SW480 (cell line): ENCODE measurements at places on chromosomes 5 and 9.

GRCh38 chr5:16378762-16379161 is 86.8 kb downstream of the ZNF622 start:
- no peak for DNase-seq

- no peak for DNase-seq
Observed at GRCh38 chr5:146890066-146890465, 11.5 kb upstream of the PPP2R2B start.

DNA sequence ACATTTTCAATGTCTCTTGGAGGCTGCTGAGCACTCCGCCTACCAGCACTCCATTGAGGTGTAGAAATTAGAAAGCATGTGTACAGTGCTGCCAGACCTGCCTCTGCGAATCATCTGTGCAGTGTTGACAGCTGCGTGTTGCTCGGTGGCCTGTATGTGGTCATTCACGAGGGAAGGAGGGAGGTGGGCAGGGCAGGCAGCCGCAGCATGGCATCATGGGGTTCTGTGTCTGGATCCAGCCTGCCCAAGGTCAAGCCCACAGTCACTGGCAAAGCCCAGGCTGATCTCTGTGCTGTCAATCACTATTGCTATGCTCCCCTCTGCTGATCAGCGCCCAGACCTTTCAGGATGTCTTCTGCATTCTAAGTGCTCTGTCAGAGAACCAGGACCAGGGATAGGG is 8.0 kb upstream of the PDZD2 start:
- DNase-seq: no peak

DNA sequence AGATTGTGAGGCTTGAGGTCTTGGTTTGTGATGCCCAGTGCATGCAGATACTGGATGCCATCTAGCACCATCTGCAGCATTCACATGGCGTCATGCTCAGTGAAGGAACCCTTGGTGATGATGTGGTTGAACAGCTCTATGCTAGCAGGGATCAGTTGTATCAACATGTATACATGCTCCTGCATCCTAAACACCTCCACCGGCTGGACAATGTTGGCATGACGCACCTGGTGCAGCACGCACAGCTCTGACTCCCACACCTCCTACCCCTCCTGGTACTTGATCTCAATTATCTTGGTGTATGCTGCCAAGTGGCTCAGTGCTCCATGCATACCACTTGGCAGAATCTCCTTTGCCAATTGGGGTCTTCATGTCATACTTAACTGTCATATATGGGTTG is 49.1 kb downstream of the MTREX start:
- no peak for DNase-seq

- no peak for DNase-seq
Observed at GRCh38 chr9:103474156-103474555, 479.0 kb downstream of the CYLC2 start.

GRCh38 chr9:114958021-114958843 is 27.8 kb upstream of the TNFSF8 start:
- DNase-seq: no peak

- no peak for DNase-seq
Observed at GRCh38 chr5:14016549-14016948, 72.1 kb upstream of the DNAH5 start.

GRCh38 chr5:77437194-77437593 is 54.9 kb downstream of the WDR41 start:
- DNase-seq: peak; percentile 11

- DNase-seq: no peak
Observed at GRCh38 chr5:88060194-88060593, 208.5 kb downstream of the TMEM161B start.

- DNase-seq: no peak
Observed at GRCh38 chr5:83937837-83938236, 217.2 kb upstream of the HAPLN1 start.

DNA sequence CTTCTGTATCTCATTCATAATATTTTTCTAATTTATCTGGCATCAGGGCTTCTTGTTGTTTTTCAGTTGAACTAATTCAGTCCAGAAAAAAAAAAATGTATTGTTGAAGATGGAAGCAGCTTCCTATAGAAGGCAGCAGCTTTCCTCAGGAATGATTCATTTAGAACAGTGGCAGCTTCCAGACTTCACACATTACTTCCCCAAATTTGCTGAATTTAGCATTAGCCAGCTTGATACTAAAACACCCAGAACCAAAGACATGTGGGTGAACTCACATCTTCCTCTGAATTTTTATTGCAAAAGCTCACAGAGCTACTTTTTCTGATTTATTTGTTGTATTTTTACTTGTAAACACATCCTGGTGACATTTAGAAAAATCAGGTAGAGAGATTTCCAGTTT is 53.8 kb downstream of the HCN1 start:
- no peak for DNase-seq

- peak; percentile 28 for DNase-seq
Observed at GRCh38 chr9:124306098-124306735, 48.5 kb downstream of the NEK6 start.

DNA sequence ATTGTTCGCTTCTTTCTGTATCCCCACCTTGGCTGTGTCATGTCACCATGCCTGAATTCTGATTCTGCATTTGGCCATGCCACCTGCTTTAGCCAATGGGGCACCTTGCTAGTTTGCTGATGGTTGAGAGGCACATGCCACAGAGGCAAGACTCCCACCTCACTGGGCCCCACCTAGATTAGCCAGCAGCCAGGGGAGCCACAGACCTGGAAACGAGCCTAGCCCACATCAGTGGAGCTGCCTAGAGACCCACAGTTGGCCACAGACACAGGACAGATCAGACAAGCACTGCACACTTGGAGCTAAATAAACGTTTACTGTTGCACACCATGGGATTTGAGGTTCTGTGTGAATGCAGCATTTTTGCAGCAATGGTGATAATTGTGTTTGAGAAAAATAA is 252.1 kb downstream of the LURAP1L start:
- DNase-seq: no peak

- DNase-seq: no peak
Observed at GRCh38 chr9:124012368-124013301, 1.1 kb downstream of the LHX2 start.

- peak; percentile 44 for DNase-seq
Observed at GRCh38 chr5:57221049-57221568, 47.2 kb downstream of the GPBP1 start.

- no peak for DNase-seq
Observed at GRCh38 chr9:20426019-20426418, 196.3 kb downstream of the MLLT3 start.

DNA sequence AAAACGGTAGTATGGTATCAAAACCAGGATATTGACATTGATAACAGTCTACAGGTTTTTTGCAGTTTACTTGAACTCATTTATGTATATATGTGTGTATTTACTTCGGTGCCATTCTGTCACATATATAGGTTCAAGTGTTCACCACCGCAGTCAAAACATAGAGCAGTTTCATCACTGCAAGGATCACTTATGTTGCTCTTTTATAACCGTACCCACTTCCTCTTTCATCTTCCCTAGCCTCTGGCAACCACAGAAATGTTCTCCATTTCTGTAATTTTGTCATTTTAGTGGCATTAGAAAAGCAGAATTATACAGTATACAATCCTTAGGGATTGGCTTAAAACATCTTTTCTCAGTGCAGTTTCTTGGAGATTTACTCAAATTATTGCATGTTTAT is 90.3 kb downstream of the SH3GL2 start:
- no peak for DNase-seq

- DNase-seq: no peak
Observed at GRCh38 chr5:34511915-34512314, 144.2 kb upstream of the RAI14 start.

GRCh38 chr9:127680846-127681245 is 25.9 kb upstream of the CFAP157 start:
- DNase-seq: no peak

DNA sequence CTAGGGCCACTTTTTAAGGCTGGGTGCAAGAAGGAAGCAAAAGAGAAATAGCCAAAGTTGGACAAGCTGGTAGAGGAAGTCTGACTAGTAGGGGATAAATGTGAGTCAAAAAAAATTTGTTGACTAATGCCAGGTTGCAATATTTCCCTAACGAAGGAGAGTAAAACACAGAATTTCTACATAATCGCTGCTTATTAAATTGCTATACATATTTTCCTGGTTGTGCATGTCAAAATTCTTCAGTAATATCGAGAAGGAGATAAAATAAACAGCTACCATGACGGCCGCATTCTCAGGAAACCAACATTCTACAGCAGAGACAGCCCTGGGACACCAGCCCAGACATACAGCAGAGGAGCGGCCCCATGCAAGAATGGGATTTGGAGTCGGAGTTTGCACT is 148.3 kb downstream of the ESM1 start:
- DNase-seq: no peak

GRCh38 chr5:170190436-170191134 is 42.2 kb upstream of the C5orf58 start:
- no peak for DNase-seq

GRCh38 chr9:131661568-131662288 is 78.1 kb downstream of the RAPGEF1 start:
- DNase-seq: no peak

DNA sequence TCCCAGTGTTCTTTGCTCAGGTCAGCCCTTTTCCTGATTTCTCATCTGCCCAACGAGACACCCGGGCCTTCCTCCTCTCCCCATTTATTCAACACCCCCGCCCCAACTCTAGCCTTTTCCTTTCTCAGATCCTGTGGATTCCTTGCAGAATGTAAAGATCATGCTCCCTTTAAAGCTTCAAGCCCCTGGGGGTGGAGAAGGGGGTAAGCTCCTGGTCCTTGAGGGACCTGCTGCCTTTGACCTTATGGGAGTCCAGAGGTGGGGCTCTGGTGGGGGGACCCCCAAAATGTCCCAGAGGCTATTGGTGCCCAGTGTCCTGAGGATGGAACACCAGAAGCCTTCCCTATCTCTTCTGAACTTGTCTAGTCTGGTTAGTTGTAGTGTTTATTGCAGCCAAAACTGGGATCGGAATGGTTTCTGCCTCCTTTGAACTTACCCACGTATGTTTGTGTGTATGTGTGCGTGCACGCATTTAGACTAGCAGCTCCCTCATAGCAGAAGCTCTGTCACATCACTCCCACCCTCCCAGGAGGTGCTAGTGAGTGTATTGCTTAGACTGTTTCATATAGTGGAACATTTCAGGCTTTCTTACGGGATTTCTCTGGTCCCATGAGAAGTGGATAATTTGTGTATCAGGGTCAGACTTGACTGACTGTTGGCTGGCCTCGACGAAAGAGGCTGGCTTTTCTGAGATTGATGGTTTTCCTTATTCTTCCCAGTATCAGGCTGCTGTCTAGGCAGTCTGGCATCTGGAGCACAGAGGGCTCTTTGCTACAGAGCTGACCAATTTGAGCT is 1.1 kb downstream of the GALNT10 start:
- no peak for DNase-seq

DNA sequence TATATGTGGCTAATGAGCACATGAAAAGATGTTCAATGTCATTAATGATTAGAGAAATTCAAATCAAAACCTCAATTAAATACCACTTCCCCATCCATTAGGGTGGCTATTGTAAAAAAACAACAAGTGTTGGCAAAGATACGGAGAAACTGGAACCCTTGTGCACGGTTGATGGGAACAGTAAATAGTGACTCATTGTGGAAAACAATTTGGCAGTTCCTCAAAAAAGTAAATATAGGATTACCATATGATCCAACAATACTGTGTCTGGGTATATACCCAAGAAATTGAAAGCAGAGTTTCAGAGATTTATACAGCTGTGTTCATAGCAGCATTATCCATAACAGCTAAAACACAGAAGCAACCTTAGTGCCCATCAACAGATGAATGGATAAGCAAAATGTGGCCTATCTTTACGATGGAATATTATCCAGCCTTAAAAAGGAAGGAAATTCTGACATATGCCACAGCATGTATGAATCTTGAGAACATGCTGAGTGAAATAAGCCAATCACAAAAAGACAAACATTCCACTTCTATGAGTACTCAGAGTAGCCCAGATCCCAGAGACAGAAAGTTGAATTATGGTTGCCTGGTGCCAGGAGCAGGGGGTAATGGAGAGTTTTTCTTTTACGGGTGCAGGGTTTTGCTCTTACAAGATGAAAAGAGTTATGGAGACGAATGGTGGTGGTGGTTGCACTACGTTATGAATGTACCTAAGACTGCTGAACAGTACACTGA is 41.4 kb upstream of the LRRC14B start:
- DNase-seq: no peak

DNA sequence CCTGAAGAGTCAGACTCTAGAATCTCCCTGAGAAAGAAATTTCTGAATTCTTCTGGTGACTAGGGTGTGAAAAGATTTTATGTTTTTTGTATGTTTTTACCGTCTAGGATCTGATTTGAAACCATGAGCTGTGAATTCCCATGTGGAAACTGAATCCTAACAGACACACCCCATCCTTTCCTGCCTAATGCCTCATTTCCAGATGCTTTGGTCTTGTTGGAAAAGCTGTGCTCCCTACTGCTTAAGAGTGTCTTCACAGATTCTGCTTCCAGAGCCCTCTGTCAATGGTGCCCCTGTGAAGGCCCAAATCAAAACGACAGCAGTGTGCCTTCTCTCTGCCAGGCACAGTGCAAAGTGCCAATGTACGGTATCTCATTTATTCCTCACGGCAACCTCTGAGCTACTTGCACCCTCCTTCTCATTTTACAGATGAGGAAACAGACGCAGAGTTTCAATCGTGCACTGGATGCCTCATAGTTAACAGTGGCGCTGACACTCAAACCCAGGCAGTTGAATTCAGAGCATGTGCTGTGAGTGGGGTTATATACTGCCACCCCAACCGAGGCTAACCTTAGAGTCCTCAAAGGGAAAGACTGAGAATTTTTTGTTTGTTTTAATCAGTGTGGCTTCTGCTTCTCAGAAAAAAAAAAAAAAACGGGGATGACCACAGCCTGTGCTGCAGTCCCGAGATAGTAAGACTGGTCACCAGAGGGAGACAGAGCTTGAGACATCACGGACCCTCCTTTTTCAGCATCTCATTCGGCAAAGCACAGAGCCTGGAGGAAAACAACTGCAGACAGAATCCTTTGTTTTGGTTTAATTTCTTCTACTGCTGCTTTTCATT is 188.4 kb downstream of the SNCAIP start:
- DNase-seq: peak; percentile 53

- no peak for DNase-seq
Observed at GRCh38 chr5:143665866-143666265, 146.1 kb upstream of the HMHB1 start.

DNA sequence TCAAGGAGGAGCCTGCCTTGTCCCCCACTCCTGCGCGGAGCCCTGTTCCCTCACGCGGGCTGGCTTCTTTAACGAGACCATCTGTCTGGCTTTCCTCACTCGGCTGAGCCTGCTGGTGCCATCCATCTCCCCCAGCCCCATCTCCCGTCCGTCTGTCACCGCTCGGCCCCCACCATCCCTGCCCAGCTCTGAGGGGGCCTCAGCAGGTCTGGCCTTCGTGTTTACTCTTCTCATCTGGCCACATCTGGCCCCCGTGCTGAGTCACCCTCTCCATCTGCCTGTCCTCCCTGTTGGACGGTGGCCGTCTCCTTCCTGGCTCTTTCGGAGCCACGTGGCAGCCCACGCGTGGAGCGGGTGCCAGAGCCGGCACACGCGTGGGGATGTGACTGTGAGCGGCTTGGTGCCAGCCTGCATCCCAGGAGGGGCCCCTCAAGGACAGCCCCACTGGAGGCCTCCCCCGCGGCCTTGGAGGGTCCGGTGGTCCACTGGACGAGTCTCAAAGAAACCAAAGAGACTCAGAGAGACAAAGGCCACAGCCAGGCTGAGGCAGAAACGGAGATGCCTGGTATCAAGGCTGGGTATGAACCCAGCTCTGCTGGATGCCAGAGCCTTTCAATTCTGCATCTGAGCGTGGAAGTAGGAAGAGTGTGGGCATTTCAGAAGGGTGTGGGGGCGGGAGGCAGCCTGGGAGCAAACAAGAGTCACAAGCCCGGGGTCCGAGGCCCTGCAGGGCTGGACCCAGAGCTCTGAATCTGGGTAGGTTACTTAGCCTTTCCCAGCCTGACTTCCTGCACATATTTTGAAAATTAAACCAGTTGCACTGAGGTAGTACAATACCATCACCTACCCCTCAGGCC is 76.7 kb upstream of the UNC5A start:
- DNase-seq: no peak
